ENCODE measurements at places on chromosomes 16 and 17.

GRCh38 chr16:89994389-89994720 lies 24.9 kb downstream of the DBNDD1 start:
- no peak for DNase-seq

GRCh38 chr16:71441348-71442050 lies 355 bp downstream of the TLE7 start:
- DNase-seq = no peak

- DNase-seq = no peak
These were observed 9.2 kb downstream of the SP2 start for GRCh38 chr17:47905221-47905733.

DNA sequence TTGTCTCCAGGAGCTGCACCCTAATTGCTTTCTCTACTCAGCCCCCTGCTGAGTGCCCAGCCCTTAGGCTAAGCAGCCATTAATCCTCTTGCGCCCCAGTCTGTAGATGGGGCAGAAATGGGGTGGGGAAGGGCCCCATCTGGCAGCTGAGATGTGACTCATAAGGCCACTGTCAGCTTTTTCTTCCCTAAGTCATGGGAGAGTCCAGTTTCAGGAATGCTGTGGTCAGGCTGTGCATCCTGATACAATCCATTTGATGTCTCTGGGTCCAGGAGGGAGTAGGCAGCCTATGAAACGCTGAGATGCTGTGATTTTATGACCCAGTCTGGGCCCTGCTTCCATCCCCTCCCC lies 12.3 kb downstream of the PLXDC1 start:
- DNase-seq = no peak

DNA sequence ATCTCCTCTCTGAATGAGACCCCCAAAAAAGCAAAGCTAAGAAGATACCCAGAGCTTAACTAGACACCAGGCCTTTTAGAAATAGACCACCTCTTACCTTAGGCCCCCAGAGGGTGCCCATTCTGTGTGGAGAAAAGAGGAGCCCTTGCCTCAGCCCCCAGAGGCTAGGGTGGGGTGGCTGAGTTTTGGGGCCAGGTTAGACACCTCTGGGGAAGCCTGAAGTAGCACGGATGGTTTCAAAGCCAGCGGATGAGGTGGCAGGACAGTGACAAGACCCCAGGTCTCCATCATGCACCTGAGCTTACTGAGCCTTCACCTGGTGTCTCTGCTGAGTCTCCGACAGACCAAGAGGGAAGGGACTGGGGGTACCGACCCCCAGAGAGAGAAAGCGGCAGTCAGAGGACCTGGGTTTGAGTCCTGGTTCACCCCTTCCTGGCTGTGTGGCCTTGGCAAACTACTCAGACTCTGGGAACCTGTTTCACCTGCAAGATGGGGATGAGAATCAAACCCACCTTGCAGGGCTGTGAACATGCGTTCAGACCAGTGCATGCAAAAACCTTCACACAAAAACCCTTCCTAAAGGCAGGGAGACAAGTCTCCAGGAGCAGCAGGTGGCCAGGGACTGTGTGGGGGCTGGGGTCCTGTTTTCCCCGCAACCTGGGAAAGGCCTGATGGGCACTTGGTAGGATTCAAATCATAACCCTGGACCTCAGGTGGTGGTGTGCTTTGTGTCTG lies 7.7 kb downstream of the SCGB1C2 start:
- no peak for DNase-seq

GRCh38 chr16:67248073-67248400 lies 742 bp upstream of the SLC9A5 start:
- no peak for DNase-seq

DNA sequence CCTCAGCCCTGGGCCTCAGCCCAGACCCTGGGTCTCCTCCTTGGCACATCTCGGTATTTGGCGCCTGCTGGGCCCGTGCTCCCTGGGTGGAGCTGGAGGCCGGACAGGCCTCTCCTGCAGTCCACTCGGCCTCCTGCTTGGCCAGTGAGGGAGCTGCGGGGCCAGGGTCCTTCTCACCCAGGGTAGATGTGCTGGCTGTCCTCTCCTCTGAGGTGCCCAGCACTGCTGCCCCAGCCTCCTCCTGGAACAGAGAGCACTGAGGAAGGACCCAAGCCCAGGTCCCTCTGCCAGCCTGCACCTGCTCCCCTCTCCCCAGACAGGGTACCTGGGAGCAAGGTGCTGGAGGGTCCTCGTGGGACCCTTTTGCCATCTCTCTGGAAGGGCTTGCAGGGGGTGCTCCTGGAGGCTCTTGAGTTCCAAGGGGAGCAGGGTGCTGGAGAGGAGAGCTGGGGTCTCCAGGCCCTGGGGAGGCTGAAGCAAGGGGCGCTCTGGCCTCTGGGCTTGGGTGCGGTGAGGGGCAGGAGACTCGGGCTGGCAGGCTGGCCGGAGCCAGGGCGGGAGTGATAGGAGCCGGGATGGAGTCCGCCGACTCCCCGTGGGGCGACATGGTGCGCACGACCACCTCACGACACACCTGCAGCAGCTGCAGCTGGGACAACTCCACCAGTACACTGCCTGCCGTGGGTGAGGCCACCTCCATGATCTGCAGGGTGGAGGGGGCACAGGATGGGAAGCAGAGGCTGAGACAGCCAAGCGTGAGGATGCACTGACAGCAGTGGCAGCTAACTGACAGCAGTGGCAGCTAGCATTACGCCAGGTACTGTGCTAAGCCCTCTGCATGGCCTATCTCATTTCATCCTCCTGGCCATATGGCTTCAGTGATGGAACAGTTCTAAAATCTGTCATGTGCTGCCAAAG lies 17.8 kb downstream of the TSPOAP1 start:
- DNase-seq = no peak

DNA sequence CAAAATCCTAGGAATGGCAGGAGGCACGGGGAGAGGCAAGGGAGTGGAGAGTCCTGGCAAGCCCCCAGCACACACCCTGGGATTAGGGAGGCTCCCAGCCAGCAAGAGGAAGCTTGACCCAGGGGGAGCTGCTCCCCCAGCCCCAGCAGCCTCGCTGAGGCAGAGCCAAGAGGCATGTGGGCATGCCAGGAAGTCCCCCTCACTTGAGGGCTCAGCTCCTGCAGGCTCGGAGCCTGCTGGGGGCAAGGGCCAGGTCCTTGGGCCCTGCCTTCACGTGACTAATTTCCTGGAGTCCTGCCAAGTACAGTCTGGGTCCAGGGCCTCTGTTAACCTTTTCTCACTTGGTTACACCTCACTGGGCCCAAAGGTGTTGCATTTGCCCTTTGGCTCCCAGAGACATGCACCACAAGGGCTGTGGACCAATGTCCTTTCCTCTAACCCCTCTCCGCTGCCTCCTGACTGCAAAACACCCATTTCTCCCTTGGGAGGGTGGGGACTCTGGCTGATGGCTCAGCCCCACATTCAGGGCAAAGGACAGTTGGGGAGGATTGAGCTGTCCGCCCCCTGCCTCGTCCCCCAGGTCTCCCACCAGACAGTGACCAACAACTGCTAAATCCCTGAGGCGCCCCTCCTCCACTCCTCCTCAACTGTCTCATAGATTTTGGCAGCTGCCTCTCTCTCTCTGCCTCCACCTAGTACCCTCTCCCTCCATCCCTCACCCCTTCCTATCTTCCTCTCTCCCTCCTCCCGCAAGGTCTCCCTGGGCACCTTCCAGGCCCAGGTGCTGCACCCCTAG lies 4.4 kb upstream of the SLC47A2 start:
- no peak for DNase-seq

DNA sequence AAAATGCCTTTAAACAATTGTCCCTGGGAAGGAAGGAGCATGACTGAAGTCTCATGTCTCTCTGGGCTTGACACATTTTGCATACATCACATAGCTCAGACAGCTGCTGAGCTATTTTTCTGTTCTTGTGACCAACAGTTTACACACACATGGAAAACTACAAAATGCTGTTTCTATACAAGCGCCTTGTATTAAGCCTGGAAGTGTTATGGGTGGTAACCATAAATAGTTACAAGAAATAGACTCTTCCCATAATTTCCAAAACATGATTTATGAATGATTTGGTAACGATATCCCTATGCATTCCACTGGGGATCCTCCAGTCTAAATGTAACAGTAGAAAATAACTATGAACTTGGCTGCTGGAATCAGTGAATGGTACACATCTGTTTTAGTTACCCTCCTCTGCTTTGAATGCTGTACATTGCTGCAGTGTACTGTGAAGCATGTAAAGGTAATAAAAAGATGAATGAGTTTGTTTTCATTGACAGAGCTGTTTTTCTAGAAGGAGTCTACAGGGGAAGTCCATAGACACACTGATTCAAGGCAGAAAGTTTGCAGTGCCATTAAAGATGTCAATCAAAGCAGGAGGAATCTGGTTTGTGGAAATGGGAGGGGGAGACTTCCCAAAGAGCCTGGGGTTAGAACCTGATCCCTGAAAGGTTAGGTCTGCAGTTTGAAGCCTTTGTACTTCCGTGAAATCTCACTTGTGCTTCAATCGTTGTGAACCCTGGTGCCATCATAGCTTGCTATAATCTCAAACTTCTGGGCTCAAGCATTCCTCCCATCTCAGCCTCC lies 5.0 kb downstream of the ACSF2 start:
- no peak for DNase-seq

- DNase-seq = no peak
These were observed 688.8 kb downstream of the WWOX start for GRCh38 chr16:78788276-78788675.

- DNase-seq = no peak
These were observed 7.4 kb upstream of the P2RX1 start for GRCh38 chr17:3923466-3924190.

- no peak for DNase-seq
These were observed 691.6 kb downstream of the WWOX start for GRCh38 chr16:78791011-78791410.

- DNase-seq = no peak
These were observed 47.1 kb downstream of the SRCIN1 start for GRCh38 chr17:38558728-38559050.

GRCh38 chr17:9020824-9021157 lies 519 bp upstream of the NTN1 start:
- DNase-seq = no peak

- DNase-seq = no peak
These were observed 68.6 kb downstream of the CCT6B start for GRCh38 chr17:34892461-34893249.

DNA sequence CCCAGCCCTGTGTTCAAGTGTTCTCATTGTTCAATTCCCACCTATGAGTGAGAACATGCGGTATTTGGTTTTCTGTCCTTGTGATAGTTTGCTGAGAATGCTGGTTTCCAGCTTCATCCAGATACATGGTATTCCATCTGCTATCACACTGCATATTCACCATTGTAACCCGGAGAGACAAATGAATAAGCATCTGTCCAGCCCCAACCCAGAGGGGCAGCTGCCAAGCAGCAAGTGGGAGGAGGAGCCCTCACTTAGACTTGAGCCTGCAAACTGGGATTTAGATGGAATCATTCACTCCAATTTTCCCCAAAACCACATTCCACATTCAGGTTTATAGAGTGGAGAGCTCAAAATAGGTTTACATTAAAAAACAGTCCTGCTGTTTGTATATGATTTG lies 41.6 kb downstream of the SHISA6 start:
- DNase-seq = no peak

- DNase-seq = no peak
These were observed 155.8 kb upstream of the CDC42EP4 start for GRCh38 chr17:73467651-73468050.

GRCh38 chr16:17469741-17470181 lies 999 bp downstream of the XYLT1 start:
- DNase-seq = no peak

GRCh38 chr17:78001182-78001581 lies 42.7 kb downstream of the TNRC6C start:
- no peak for DNase-seq

GRCh38 chr16:8959921-8960787 lies 3.6 kb downstream of the USP7 start:
- no peak for DNase-seq

- no peak for DNase-seq
These were observed 6.0 kb downstream of the SCN4A start for GRCh38 chr17:63966646-63967264.

GRCh38 chr16:29834079-29834478 lies 13.8 kb downstream of the MVP start:
- no peak for DNase-seq

GRCh38 chr17:31722251-31723056 lies 136.6 kb downstream of the COPRS start:
- no peak for DNase-seq

Measured in stimulated activated CD8-positive, alpha-beta memory T cell treated with anti-CD3 and anti-CD28 coated beads, Interleukin-15, amount 100 ng/mL, for 24 hours (primary cell).